ENCODE measurements at places on chromosomes 6 and 20. TPM values are rescaled to one million over a fixed set of nuclear protein-coding genes. Genes with fewer than 3 reads are reported as not detected.

- no peak for DNase-seq
Measured at GRCh38 chr20:20076297-20077065, 24.1 kb downstream of the CFAP61 start.

DNA sequence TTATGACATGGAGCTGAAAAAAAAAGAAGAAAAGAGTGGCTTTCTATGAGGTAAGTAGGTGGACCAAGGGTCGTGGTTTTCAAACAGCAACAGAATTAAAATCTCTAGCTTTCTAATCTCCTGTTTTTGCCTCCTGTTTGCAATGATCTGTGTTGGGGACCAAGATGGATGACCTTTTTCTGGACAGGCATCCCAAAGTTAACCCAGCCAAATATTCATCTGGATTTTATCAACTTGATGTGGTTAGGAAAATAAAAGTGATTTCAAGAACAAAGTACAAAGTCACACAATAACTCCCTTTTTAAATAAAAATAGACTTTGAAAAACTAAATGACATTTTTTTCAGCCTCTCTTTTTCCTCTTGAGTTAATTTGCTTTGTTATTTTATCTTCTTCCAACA lies 282.1 kb upstream of the PRDM1 start:
- no peak for DNase-seq

DNA sequence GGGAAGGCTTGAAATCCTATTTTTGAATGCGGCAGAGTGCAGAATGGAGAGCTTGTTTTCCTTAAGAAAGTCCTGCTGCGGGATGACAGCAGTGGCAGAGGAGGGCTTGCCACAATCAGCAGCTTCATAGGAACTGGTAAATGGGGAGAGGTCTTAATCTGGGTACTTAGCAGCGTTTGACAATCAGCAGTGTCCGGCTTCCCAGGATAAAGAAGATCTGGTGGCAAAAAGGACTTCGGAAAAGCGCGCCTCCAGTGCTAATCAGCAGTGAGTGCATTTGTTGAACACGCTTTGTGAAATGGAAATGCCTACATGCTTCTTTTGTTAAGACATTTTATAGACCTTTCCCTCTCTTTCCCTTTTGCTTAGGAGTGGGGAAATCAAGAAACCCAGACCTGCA lies 735.7 kb downstream of the QKI start:
- no peak for DNase-seq

The PRDM13 gene
- not detected for total RNA-seq

GRCh38 chr6:119119989-119120388 lies 41.5 kb upstream of the FAM184A start:
- DNase-seq: peak; percentile 21

Data from CD4-positive, alpha-beta T cell (primary cell).